Amniotic epithelial cell (primary cell): ENCODE measurements at places on chromosomes 11 and 22.

DNA sequence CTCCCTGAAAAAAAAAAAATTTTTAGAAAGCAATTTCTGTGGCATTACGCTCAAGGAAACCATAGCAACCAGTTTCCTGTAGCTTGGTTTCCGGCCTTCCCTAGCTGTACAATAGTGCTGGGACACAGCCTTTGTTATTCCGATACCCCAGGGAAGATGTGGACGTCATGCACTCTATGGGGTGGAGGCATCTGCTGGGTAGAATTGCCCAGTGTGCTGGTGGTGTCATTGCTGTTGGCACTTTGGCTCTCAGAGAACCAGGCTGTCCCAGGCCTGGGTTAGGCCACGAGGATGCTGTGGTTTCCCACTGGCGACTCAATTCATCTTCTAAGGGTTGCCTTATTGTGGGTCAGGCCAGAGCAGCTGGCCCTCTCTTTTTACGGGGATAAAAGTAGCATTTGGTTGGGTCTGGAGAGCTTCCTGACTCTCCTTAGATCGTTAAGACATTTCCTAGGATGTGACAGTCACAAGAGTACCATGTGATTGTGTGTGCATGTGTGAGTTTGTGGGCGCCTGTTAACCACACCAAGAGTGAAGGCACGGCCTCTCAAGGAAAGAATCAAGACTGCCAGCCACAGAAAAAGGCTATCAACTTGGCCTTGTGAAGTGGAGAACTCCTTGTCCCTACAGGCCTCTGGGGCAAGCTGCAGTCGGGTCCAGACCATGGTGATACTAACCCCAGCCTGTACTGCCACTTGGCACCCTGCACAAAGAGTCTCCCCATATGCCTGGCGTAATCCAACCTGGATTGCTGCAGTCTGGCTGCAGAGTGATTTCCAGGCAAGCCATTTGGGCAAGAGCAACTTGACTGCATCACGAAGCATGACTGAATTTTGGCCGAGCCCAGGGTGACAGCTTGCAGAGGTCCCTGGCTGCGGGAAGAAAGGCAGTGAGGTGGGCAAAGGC lies 35.9 kb upstream of the NAV2 start:
- no peak for DNase-seq

- DNase-seq: no peak
These were observed 60.3 kb downstream of the NECTIN1 start for GRCh38 chr11:119668676-119669075.

DNA sequence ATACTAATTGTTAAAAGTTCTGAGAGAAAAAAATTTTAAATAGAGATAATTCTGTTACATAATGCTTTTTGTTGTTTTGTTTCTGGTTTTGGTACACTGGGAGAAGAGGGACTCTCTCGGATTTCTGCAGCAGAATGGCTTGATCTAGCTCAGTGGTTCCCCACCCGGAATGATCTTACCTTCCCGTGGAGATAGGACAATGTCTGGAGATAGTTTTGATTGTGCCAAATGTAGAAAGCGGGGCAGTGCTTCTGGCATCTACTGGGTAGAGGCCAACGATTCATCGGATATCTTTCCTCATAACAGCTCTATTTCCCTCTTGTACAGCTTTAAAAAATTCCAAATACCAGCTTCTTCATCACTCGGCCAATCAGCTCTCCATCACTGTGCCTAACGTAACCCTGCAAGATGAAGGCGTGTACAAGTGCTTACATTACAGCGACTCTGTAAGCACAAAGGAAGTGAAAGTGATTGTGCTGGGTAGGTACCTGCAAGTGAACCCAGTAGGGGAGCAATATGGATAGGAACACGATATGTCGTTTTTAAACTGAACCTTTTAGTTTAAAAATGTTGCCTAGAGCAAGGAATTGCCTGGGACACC lies 13.2 kb downstream of the CRTAM start:
- no peak for DNase-seq

DNA sequence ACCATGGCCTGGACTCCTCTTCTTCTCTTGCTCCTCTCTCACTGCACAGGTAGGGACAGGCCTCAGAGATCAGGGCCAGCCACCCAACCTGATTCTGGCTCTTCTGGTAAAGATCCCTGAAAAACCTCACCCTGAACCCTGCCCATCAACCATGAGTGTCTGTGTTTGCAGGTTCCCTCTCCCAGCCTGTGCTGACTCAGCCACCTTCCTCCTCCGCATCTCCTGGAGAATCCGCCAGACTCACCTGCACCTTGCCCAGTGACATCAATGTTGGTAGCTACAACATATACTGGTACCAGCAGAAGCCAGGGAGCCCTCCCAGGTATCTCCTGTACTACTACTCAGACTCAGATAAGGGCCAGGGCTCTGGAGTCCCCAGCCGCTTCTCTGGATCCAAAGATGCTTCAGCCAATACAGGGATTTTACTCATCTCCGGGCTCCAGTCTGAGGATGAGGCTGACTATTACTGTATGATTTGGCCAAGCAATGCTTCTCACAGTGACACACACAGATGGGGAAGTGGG lies 80.9 kb downstream of the ZNF280B start:
- DNase-seq: no peak

- DNase-seq: peak; percentile 59
These were observed 329.6 kb upstream of the B3GAT1 start for GRCh38 chr11:134741453-134742223.

- DNase-seq: no peak
These were observed 13.9 kb downstream of the ZNF74 start for GRCh38 chr22:20407829-20408228.

DNA sequence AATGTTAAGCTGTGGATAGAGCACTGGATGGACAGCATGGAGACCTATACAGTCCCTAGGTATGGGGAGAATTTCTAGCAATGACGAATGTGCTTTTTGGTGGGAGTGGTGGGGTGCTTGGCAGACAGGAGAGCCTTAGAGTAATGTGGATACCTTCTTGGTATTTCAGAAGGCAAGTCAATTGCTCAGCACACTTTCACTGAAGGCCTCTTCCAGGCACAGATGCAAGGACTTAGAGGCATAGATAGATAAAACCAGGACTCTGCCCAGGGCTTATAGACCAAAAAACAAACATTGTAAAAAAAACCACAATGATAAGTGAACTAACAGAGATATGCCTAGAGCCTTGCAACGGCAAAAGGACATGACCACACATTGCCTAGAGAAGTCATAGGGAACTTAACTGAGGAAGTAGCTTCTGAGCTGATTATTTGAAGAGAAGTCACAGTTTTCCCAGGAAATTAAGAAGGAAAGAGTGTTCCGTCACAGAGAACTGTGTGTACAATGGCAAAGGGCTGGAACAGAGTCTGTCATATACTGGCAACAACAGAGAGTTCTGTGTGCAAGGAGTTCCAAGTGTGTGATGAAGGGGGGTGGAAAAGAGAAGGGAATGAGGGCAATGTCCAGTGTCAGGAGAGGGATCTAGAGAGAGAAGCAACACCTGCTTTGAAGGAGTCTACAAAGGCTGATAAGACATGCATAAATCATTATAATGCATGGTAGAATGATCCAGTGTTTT lies 65.9 kb upstream of the PICALM start:
- peak; percentile 42 for DNase-seq

GRCh38 chr11:102323542-102324251 lies 6.4 kb downstream of the BIRC3 start:
- peak; percentile 83 for DNase-seq

- DNase-seq: no peak
These were observed 367.6 kb downstream of the TBC1D22A start for GRCh38 chr22:47129902-47130635.

DNA sequence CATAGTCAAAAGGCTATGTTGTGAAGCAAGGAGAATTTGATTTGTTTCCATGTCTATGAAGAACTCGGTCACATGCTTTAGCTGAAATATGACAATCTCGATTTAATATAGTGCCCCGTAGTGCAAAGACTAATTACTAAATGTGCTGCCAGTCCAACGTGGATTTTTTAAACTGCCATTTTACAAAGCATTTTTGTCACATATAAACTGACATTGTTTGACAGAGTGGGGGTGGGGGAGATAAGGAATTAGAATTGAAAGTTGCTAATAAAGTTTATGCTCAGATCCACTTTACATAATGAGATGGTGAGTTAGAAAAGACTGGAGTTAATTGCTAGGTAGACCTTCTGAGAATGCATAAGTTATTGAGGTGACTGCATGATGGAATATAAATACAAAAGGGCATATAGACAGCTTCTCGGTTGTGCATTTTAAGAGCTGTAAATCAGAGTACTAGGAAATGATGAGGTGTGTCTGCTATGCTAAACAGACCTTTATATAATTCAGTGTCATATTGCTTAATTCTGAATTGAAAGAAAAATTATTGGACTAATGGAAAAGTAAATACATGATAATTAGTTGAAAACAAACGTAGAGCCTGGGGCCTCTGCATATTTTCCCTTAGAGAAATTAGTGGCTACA lies 158.9 kb upstream of the MTNR1B start:
- DNase-seq: no peak

DNA sequence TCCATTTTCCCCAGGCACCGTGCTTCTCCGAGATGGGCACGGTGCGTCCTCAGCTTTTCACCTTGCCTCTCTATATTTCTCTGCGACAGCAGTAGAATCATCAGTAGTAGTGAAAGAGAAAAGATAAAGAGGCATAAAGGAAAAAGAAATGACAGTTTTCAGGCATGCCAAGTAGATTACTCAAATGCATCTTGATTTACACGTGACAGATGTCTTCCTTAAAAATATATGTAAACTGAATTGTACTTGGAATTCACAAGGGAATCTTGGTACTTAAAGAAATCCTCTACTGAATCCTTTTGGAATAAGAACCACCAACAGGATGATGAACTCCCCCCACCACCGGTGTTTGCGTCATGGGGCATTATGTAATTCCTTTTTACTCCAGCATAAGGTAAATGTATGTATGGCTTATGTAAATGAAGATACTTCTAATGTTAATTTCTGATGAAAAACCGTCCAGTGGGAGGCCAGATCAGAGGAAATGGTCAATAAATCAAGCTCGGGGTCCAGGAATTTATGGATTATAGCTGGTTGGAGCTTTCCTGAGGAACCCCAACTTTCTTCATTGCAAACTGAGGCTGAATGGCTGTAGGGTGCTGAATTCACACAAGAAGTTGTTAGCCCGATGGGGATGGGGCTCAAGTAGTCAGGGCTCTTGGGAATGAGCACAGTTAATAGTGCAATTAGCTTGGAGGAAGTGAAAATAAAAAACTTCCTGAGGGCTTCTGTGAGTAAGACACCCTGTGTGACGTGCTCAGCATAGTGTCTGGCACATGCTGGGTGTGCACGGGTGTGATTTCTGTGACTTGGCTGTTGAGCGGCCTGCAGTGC lies 630.4 kb downstream of the OPCML start:
- DNase-seq: no peak

- peak; percentile 74 for DNase-seq
These were observed 17.6 kb upstream of the LIN7C start for GRCh38 chr11:27524155-27524554.

GRCh38 chr11:116510166-116510565 lies 262.6 kb downstream of the BUD13 start:
- DNase-seq: no peak
